ENCODE measurements at places on chromosomes 11 and 22. TPM values are rescaled to one million over a fixed set of nuclear protein-coding genes. Genes with fewer than 3 reads are reported as not detected.
A peak's percentile ranks its signal among the peaks of the same experiment; 100 is the strongest.

DNA sequence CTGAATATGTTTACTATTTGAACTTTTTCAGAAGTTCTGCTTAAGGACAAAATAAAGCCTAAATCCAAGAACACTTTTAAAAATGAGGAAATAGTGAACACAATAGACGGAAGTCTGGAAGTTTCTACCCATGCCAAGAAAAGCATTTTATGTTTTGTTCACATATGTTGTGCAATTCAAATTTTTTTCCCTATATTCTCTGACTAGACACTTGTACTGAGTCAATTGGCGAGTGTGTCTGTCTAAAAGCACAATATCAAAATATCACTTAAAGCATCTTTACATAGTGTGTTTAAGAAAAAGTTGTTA is 29.2 kb downstream of the INCENP start:
- no peak for DNase-seq

GRCh38 chr11:86523738-86524619 is 148.4 kb downstream of the ME3 start:
- DNase-seq = peak; percentile 99

GRCh38 chr11:114815176-114815575 is 136.8 kb downstream of the NXPE2 start:
- DNase-seq = no peak

GRCh38 chr22:21009638-21010425 is 5.1 kb upstream of the P2RX6 start:
- DNase-seq = no peak

- DNase-seq = no peak
Measured at GRCh38 chr11:1888347-1888753, 3.3 kb downstream of the PRR33 start.

The LMO2 gene
- 0.64 TPM for total RNA-seq

GRCh38 chr11:20739577-20739976 is 70.2 kb downstream of the NELL1 start:
- no peak for DNase-seq

The EIF3F gene
- total RNA-seq = 387 TPM

The MS4A6E gene
- total RNA-seq = not detected

- DNase-seq = no peak
Measured at GRCh38 chr22:47156352-47157092, 394.1 kb downstream of the TBC1D22A start.

The OR10D3 gene
- total RNA-seq = not detected

- DNase-seq = no peak
Measured at GRCh38 chr22:46153930-46154329, 3.6 kb downstream of the PPARA start.

The CHRM4 gene
- 3.1 TPM for total RNA-seq

GRCh38 chr22:24141586-24141985 is 39.7 kb upstream of the SUSD2 start:
- no peak for DNase-seq

The RAB38 gene
- 0.15 TPM for total RNA-seq

The OR4A15 gene
- not detected for total RNA-seq

GRCh38 chr11:58805065-58805464 is 39.4 kb downstream of the GLYATL2 start:
- DNase-seq = no peak

The LRRC10B gene
- total RNA-seq = 0.23 TPM

The OR2AG2 gene
- total RNA-seq = 0.18 TPM

DNA sequence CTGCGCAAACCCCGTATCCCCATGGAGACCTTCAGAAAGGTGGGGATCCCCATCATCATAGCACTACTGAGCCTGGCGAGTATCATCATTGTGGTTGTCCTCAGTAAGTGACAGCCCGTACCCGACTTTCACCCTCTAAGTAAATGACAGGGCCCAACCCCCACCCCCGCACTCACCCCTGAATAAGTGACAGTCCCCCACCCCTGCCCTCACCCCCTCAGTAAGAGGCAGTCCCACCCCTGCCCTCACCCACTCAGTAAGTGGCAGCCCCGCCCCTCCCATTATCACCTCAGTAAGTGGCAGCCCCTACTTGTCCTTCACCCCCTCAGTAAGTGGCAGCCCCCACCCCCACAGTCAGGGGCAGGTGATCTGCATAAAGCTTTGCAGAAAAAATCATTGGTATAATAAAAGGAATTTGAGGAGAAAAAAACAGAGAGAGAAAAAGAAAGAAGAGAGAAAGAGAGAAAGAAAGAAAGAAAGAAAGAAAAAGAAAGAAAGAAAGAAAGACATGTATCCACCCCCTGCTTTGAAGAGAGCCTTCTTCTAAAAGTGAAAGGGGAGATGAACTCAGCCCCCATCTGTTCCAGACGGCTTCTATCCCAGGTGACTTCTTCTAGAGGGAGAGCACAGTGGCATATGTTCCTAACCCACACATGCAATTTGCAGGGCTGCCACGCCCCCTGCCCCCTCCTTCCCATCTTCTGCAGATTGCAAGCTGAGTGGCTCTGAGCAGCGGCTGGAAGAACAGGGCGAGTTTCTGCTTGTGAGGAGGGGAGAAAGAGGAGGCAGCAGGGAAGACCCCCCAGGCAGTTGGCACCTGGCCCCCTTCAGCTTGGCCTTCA is 12.5 kb upstream of the SMIM35 start:
- no peak for DNase-seq

The OSBP2 gene
- total RNA-seq = 4.7 TPM

DNA sequence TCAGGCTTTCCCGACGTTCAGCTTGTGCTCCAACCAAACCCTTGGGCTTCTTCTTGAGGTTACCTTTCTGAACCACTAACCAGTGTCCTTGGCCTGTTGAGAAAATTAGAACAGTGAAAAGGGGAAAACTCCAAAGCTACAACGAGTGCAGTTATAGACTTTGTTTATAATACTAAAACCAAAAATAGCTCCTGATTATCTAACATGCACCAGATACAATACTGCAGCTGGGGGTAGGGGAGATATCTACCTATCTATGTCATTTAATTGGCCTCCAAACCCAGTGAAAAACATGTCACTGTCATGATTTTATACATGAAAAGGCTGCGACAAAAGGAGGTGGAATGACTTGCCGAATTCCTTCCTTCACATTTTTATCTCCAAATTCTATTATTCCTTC is 11.9 kb downstream of the XRRA1 start:
- no peak for DNase-seq

DNA sequence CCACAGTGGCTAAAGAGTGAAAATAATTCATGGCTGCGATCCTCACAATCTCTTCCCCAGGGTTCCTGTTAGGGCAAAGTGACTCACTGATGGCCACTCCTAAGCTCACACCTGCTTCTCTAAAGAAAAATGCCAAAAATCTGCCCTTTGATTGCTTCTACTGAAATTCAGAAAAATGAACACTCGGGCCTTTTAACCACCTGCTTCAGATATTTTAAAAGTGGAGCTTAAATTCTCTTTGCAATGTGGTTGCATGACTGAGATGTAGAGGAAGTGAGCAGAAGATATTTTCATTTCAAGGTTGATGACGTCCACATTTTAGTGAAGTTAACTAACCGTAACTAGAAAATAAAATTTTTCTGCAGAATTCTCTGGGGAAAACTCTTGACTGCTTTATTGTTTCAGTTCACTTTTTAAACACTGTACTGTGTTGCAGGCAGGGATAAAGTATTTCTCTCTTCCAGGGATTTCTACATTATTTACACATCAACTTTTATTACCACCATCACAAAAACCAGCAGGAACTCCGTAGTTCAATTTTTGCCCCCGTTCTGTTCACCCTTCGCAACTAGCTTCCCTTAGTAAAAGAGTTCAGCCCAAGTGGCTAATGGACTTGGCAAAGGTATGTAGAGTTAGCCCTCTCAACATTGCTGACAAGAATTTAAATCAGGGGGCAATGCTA is 8.5 kb downstream of the RAB30 start:
- no peak for DNase-seq

DNA sequence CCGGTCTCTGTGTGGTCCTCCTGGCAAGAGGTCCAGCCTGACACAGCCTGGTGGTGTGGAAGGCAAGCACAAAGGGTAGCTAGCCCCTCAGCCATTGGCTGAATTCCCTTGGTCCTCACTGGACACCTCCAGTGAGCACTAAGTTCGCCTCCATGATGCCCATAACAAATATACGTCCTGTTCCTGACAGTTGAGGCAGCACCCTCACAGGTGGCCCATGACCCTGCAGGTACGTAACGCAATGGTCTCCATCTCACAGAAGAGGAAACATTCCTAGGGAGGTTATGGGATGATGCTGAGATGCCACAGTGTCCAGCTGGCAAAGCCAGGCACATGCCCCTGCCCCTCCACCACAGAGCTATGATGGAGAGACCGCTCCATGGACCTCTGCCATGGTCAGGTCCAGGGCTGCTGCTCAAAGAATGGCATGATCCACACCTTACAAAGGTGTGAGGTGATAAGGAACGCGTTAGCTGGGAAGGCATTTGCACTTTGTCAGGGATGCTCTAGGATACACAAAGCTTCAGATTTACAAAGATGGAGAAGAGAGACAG is 1.4 kb upstream of the GNAZ start:
- DNase-seq = no peak

GRCh38 chr11:32052215-32052614 is 38.7 kb upstream of the RCN1 start:
- no peak for DNase-seq

DNA sequence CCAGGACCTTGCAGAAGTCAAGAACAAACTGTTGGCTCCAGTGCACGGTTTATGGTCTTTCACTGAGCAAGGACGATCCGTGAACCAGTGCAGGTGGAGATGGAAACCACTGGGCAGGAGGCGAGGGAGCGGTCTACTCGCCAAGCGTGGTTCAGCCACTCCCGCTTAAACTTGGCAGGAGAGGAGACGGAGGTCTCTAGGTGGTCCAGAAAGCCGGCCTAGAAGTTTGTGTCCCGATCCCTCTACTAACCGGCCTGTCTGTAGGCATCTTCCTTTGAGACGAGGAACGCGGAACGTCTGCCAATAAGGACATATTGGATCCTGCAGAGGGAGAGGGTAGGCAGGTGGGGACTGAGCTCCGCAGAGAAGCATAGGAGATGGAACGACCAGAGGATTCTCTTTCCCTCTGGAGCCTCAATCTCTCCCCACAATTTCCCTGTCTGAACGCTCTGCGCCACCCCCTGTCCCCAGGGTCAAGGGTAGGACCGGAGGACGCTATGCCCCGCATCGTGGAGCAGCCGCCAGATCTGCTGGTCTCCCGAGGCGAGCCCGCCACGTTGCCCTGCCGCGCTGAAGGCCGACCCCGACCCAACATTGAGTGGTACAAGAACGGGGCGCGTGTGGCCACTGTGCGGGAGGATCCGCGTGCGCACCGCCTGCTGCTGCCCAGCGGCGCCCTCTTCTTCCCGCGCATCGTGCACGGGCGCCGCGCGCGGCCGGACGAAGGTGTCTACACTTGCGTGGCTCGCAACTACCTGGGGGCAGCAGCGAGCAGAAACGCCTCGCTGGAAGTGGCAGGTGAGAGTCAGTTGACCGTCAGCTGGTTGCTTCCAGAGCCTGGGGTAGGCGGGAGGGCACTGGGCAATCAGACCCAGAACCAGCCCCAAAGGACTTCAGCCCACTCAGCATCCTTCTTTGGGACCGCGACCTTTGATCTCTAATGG is 3.4 kb downstream of the ROBO3 start:
- DNase-seq = no peak

The UCP2 gene
- 68.8 TPM for total RNA-seq
